H7 (cell line): ENCODE measurements at places on chromosomes 11 and 22.

- no peak for DNase-seq
Observed at GRCh38 chr11:47248304-47248663, 330 bp downstream of the ACP2 start.

- DNase-seq = no peak
Observed at GRCh38 chr11:85394283-85394682, 232.9 kb downstream of the DLG2 start.

DNA sequence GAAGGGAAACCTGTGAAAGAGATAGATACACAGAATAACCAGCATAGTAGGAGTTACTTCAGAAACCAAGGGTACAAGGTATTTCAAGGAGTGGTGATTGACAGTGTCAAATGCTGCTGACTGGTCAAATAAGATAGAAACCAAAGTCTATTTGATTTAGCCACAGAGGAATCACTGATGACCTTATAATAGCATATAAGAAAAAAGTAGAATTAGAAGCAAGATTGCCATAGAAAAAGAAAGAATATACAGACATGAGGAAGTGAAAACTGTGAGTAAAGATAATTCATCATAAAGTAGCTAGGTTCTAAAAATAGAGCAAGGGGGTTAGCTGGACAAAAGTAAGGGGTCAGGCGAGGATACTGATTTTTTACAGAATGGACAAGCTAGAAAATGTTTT lies 14.2 kb downstream of the ZBTB44 start:
- DNase-seq = no peak

DNA sequence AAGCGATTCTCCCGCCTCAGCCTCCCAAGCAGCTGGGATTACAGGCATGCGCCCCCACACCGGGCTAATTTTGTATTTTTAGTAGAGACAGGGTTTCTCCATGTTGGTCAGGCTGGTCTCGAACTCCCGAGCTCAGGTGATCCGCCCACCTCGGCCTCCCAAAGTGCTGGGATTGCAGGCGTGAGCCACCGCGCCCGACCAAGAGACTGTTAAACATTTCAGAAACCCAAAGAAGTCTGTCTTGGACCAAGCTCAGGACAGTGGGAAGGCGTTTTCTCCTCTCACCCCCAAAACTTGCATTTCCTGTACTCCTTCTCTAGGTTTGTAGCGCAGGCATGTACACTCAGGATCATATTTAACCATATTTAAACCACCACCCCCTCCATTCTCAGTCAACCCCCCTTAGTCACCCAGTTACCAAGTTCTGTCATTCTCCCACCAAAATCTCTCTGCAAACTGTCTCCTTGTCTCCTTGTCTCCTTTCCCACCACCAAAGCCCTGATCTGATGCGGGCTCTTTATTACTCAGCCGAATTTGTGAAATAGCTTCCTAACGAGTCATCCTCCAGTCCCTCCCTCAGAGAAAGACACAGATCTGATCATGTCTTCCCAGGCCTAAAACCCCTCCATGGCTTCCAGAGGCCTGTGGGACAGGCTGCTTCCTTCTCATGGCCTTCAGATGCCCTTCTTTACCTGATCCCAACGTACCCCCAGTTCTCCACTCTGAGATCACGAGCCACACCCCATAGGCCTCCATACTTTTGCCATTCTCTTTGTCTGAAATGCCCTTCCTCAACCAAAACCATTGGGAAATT lies 29.0 kb upstream of the CREB3L1 start:
- DNase-seq = peak; percentile 79

GRCh38 chr11:90288212-90288821 lies 65.5 kb upstream of the CHORDC1 start:
- DNase-seq = peak; percentile 44

- no peak for DNase-seq
Observed at GRCh38 chr11:132318421-132319157, 948.2 kb downstream of the NTM start.

GRCh38 chr22:44848296-44848741 lies 95.9 kb downstream of the ARHGAP8 start:
- peak; percentile 28 for DNase-seq

DNA sequence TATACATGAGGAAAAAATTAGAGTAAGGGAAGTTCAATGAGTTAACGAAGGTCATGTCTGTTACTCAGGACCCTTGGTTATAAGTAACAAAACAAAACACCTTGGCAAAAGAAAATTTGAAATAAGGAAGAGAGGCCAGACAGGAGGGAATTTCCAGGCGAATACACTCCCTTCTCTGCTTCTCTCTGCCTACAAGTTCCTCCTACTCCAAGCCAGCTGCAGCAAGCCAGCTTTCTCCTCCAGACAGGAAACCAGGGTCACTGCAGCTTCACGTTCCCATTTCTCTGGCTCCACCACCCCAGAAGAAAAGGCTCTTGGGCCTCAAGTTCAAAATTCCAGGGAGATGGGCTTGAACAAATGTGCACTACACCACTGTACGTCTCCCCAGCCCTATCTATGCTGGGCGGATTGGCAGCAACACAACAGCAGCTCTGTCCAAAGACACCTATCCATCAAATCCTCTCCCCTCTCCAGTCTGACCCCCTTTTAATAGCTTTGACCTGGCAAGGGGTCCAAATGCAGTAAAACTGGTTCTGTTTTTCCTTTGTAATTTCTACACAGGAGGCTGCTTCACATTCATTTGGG lies 27.7 kb downstream of the SMCO4 start:
- no peak for DNase-seq

- no peak for DNase-seq
Observed at GRCh38 chr11:88474655-88475054, 137.1 kb upstream of the CTSC start.

- DNase-seq = no peak
Observed at GRCh38 chr11:70769106-70769505, 370.8 kb downstream of the CTTN start.

DNA sequence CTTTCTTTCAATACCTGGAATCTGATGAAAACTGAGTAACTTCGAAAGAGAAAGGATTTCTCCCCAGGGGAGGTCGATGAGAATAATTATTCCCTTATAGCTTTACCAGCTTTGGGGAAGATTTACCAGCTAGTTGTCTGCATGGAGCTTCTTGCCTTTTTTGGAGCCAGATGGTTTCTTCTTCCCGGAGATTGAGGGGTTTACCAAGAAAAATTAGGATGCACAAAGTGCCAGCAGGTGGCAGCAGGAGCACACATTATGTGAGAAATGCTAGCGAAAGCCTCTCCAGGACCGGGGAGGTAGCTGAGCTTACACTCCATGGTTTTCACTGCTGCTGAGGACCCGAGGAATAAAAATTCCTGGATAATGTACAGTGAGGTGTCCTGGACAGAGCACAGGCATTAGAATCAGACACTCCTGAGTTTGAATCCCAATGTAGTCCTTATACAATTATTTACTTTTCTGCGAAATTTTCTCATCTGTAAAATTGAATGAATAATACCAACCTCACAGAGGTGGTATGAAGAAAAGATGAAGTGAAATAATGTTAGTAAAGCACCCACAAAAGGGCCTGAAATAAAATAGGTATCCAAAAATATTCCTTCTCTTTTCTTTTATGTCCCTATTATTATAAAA lies 46.0 kb upstream of the PARVA start:
- peak; percentile 75 for DNase-seq

- DNase-seq = no peak
Observed at GRCh38 chr11:119258983-119259382, 52.8 kb downstream of the CBL start.
